ENCODE measurements at places on chromosomes 12 and 14. TPM values are rescaled to one million over a fixed set of nuclear protein-coding genes. Genes with fewer than 3 reads are reported as not detected.

The SMCO3 gene
- polyA plus RNA-seq = 0.35 TPM

DNA sequence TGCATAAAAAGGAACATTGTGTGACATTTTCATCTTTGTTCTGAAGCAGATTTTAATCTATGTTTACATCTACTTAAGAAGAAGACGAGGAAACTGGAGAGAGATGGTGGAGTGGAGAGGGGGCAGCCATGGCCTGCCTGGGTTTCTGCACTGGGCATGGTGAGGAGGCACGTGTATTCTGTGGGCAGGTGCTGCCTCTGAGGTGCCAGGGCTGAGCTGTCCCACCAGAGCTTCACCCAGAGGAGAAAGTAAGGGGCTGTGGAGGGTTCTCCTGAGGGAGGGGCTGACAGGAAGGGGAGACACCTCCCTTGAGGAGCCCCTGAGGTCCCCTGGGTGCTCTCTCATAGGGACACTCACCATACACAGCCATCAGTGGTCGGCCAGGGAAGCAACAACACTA lies 372.4 kb upstream of the OR4E1 start:
- H3K27ac ChIP-seq = no peak overlapping the region
- no peaks in the 10 kb centered on the region for H3K36me3 ChIP-seq
- H3K4me1 ChIP-seq = peaks cover 4% of the 10 kb centered on the region
- H3K4me3 ChIP-seq = no peak overlapping the region
- no peak for DNase-seq
- H3K27me3 ChIP-seq = peaks cover 49% of the 10 kb centered on the region

- H3K27ac ChIP-seq = peak overlapping the region; percentile 85
- no peak overlapping the region for H3K4me3 ChIP-seq
- peaks cover 15% of the 10 kb centered on the region for H3K4me1 ChIP-seq
- H3K36me3 ChIP-seq = no peaks in the 10 kb centered on the region
- DNase-seq = no peak
Observed at GRCh38 chr14:99575043-99576023, 28.7 kb downstream of the CCDC85C start.

GRCh38 chr12:3313675-3314663 lies 177.0 kb upstream of the PRMT8 start:
- peaks cover 37% of the 10 kb centered on the region for H3K27me3 ChIP-seq
- H3K4me3 ChIP-seq = no peak overlapping the region
- H3K36me3 ChIP-seq = no peaks in the 10 kb centered on the region
- peak; percentile 18 for DNase-seq

DNA sequence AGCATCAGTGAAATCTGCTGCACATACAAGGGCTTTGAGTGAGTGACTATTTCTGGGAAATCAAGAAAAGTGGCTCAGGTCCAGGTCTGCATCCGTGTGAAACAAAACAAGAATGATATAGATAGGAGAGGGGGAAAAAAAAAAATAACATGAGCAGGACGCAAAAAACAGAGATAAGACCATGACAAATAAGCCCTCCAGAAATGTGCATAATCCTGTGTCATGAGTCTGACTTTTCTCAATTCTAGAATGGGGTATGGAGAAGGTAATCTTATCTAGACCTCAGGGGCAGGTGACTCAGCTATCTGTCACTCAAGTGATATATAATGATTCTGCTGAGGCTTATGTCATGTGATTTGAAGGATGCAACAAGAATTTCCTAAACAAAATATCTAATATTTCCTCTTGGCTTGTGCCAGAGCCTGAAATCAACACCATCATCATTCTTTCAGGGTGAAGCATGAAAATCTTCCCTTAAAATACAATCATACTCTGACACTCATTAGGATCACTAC lies 250.0 kb downstream of the PHLDA1 start:
- no peaks in the 10 kb centered on the region for H3K4me1 ChIP-seq
- no peak overlapping the region for H3K4me3 ChIP-seq

GRCh38 chr12:71521125-71521524 lies 81.5 kb downstream of the LGR5 start:
- no peak overlapping the region for H3K27ac ChIP-seq
- no peak for DNase-seq
- peaks cover under 1% of the 10 kb centered on the region for H3K27me3 ChIP-seq
- H3K4me3 ChIP-seq = no peak overlapping the region
